ENCODE measurements at places on chromosomes 2 and 18.

DNA sequence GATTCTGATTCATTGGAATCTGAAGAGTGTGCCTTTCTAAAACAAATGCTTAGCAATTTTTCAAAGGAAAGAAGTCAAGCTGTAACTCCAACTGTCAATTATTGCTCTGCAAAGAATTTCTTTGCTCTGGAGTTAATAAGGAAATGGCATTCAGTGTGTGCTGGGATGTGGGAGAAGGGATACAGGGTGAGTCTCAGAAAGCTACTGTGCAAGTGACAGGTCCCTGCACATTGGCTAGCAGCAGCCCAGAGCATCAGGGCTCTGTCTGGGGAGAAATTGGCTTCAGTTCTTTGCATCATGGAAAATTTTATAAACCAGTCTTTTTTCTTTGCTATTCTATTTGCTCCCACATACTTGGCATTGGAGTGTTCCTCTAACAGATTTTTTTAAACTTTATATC, 1.1 kb upstream of the SYT4 start:
- DNase-seq: no peak

DNA sequence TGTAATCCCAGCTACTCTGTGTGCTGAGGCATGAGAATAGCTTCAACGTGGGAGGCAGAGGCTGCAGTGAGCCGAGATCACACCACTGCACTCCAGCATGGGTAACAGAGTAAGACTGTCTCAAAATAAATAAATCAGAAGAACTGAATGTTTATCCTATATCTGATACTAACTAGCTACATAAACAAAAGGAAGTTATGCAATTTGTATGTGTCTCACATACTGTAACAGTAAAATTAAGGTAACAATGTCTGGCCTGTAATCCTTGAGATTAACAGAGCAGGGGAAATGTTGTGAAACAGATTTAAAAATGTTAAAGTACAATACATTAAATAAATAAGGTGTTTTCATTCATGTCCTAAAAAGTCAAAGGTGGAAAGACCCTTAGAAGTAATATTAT, 150.8 kb downstream of the MEMO1 start:
- no peak for DNase-seq

- no peak for DNase-seq
Observed at GRCh38 chr2:215401896-215402379, 33.9 kb downstream of the FN1 start.

DNA sequence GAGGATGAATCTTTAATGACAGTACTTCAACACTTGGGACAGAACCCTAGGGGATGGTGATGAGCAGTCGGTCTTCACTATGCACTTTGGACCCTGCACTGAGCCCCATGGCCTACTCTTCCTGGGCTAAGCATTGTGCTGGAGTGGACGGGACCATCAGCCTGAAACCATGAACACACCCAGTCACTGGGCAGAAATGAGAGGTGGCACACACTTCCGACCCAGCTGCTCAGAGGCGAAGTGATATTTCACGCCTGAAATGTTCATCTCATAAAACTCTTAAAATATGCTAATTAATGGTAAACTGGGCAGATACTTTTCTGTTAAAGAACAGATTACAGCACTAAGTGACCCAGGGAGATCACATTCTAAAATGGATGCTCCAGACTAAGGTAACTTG, 150.3 kb upstream of the NDUFV2 start:
- no peak for DNase-seq

- DNase-seq: no peak
Observed at GRCh38 chr18:6255886-6256285, 158.8 kb downstream of the L3MBTL4 start.

- no peak for DNase-seq
Observed at GRCh38 chr2:174490051-174490450, 3.2 kb upstream of the GPR155 start.

- DNase-seq: no peak
Observed at GRCh38 chr2:158266111-158266510, 164.4 kb downstream of the UPP2 start.

GRCh38 chr2:22822835-22823234, 562.1 kb upstream of the KLHL29 start:
- DNase-seq: no peak

DNA sequence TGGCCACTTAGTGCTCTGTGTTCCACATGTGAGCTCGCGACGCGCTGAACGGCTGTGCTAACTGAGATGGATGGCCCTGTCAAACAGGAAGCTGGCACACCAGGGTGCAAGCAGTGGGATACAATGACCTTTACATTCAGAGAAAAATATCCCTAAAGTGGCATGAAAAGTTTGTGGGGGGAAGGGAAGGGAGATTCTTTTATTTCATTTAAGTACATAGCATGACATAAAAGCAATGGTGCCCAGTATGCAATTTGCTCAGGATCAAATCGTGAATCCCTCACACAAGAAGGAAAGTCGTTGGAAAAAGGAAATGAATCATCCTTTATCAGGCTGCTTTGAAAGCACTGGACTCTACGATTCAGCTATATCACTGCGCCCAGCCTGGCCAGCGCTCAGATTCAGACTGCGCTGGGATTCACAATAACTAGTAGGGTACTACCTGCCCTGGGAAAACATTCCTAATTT, 26.0 kb downstream of the SATB2 start:
- no peak for DNase-seq

- peak; percentile 59 for DNase-seq
Observed at GRCh38 chr18:58768293-58768974, 96.2 kb upstream of the ZNF532 start.

GRCh38 chr2:121699421-121700333, 37.0 kb downstream of the NIFK start:
- DNase-seq: peak; percentile 80

- DNase-seq: no peak
Observed at GRCh38 chr2:30488012-30488659, 41.1 kb downstream of the LCLAT1 start.

DNA sequence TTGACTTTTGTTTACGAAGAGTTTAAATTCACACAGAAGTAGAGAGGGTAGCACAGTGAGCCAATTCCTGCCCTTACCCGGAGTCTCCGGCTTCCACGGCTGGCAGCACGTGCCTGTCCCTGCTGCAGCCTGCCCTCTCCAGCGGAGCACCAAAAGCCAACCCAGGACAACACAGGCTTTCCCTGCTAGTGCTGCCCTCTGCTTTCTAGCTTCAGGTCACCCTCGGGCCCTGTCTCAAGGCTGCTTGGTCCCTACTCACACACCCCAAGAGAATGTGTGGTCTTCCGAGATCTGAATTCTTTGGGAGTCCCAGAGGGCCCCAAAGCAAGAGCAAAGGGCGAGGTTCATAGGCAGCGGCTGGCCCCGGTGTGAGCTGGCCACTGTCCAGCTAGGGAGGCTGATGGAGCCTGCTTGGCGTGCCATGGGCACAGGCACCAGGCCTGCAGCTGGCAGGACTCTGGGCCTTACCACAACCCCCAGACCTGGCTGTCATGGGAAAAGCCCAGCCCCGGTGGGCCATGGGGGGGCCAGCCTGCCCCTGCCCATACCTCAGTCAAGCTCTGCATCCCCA, 7.0 kb upstream of the HS6ST1 start:
- DNase-seq: no peak
